ENCODE measurements at places on chromosomes 5 and 9.

DNA sequence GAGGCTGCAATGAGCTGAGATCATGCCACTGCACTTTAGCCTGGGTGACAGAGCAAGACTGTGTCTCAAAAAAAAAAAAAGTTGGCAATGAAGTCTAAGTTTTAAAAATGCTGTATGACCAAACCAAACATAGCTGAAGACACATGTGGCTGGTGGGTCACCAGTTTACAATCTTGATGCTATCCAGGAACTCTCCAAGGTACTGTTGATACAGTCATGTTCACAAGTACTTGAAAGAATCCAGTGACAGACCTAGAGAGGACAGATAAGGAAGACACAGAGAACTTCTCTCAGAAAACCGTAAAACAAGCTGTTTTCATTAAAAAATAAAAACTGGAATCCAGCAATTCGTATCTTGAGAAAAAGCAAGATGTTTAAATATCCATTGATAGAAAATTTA is 95.7 kb downstream of the ACTBL2 start:
- no peak for DNase-seq

DNA sequence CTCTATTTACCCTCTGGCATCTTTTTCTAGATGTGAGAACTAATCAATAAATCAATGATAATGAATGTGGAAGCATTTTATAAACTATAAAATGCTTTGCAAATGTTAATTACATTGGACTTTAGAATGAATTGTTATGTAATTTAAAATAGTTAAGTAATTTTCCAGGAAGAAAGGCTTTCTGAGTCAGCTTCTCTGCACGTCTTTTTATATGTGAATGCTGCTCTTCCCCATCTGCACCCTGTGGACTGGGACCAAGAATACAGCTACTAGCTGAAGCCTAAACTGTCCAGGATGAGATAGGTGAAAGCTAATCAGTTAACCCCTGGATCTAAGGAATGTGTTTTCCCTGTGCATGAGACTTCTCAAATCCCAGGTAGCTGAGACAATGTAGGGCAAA is 292.9 kb downstream of the NR3C1 start:
- no peak for DNase-seq

DNA sequence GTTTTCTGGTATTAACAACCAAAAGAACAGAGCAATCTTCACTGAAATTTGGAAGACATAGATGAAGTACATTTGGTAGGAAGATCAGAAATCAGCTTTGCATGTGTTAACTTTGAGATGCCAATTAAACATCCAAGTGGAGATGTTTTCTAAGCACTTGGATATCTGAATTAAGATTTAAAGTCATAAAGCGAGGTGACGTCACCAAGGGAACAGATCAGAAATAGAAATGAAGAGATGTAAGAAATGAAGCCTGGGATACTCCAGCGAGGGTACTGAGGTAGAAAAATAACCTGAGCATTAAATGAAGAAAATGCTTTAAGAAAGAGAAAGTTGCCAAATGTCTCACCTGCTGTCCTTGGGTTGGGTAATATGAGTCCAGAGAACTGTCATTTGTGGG is 1223.3 kb downstream of the MAT2B start:
- no peak for DNase-seq

- DNase-seq = no peak
Measured at GRCh38 chr5:148386041-148386440, 2.3 kb downstream of the FBXO38 start.
